CD4-positive, alpha-beta memory T cell (primary cell): ENCODE measurements at places on chromosomes 7 and 10.

DNA sequence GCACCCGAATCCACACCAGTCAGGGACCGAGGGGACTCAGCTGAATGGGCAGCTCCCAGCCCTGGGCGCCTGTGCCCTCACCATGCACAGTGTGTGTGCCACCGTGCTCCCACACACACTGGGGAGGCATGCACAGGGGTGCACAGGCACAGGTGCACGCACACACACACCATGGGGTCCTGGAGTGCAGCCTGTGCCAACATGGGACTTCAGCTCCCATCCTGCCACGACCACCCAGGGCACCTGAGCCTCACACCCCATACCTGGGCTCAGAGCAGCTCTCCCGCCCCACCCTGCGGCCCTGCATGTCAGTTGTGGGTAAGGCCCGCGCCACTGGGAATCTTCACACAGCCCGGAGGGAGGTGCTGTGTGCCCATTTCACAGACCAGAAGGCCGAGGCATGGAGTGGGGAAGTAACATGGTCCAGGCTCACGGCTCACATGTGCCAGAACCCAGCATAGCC is 8.0 kb downstream of the ELFN1 start:
- DNase-seq, result no peak

DNA sequence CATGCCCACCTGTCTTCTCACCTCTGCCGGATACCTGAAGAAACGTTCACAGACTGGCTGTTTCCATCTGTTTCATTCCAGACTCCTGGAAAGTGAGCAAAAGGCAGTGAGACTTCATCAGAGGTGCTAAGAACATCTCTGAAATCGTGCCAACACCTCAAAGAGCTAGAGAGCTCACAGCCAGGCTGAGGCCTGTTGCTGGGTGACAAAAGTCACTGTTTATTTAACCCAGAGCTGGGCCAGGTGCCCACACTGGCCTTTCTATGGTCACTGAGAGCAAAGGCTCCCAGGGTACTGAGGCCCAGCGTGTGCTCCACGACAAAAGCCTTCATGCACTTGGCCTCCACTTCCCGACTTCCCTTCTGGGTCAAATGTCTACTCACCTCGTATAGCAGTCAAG is 3.7 kb upstream of the NANOS1 start:
- no peak for DNase-seq

DNA sequence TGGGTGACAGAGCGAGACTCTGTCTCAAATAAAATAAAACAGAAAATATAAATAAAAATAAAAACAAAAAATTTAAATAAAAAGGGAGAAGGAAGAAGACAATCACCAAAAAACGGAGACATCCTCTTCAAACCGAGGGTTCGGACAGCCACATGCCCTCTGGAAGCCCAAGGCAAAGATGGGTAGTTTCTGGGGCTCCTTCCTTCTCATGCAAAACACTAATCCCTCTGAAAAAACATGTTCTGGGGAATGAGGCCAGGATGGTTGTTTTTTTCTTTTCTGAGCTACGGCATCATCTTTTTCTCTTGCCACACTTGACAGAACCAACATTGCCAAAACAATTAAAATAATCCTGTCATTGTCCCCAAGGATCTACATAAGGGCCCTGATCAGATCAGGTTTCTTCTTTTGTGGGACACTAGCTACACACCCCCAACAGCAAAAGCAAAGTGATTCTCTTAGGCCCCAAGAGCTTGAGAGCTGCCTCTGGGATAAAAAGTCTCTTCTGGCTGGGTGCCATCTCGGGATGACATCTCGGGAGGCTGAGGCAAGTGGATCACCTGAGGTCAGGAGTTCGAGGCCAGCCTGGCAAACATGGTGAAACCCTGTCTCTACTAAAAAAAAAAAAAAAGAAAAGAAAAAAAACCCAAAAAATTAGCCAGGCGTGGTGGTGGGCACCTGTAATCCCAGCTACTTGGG is 14.2 kb upstream of the POR start:
- no peak for DNase-seq

GRCh38 chr10:44850356-44850934 is 60.7 kb upstream of the TMEM72 start:
- no peak for DNase-seq

DNA sequence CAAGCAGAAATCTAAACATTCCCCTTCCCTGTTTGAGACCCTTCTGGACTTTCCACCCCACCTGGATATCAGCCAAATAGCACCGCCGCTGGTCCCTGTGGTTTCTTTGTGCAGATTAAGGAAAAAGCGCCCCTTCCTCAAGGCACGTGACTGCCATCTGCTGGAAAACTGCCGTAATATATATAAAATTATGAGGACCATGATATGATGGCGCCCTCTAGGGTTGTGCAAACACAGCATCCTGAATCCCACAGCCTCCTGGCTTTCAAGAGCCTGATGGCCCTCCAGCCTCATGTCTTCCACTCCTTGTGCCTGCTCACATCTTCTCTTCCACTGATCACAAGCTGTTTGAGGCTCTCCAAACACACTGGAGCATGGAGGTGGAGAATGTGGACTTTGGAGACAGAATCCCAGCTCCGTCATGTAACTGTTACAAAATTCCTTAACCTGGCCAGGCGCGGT is 121.3 kb downstream of the MYL10 start:
- no peak for DNase-seq

- no peak for DNase-seq
These were observed 51.7 kb upstream of the NANOS1 start for GRCh38 chr10:118977835-118978234.

DNA sequence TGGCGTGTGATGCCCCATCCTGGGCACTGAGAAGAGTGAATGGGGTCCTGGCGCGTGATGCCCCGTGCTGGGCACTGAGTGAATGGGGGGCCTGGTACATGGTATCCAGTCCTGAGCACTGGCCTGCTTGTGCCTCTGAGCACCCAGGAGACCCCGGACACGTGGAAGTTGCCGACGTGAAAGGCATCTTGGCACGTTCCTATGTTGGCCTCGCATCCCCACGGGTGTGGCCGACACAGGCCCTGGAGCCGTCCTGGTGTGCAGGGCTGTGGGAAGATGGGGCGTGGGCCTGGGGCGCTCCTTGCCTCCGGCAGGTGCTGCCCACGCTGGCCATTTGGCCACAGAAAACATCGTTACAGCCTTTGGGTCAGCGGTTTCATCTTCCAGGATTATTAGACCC is 35.5 kb downstream of the CFAP46 start:
- DNase-seq, result no peak

GRCh38 chr7:101186844-101187428 is 6.8 kb upstream of the NAT16 start:
- no peak for DNase-seq

- DNase-seq, result no peak
These were observed 4.7 kb upstream of the PYROXD2 start for GRCh38 chr10:98419469-98420261.

- no peak for DNase-seq
These were observed 70.2 kb downstream of the RBM20 start for GRCh38 chr10:110714356-110714755.

DNA sequence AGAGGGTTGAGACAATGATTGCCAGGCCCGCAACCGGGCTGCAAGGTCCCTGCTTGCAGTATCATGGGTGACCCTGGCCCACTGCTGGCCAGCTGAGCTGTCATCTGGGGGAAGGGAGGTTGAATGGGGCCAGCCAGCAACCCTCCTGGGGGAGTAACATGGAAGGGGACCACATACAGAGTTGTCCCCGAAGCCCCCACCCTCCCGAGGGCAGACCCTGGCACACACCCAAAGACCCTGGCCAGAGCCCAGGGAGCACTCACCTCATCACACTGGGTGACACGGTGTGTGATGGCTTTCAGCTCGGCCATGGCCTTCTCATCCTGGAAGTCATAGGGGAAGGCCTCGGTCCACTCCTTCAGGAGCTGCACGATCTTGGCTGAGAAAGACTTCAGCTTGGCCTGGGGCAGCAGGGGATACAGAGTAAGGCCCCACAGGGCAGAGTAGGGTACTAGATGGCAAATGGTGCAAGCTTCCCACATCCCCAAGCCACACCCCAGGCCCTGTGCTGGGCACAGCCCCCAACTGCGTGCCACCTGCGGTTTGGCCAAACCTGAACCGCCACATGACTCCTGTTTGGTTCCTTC is 63.4 kb downstream of the CSGALNACT2 start:
- no peak for DNase-seq
